Posterior cingulate gyrus (tissue), 11 donors: ENCODE measurements at places on chromosomes 6 and 20.

GRCh38 chr6:167710363-167710920 is 116.3 kb upstream of the AFDN start:
- no peak for DNase-seq

DNA sequence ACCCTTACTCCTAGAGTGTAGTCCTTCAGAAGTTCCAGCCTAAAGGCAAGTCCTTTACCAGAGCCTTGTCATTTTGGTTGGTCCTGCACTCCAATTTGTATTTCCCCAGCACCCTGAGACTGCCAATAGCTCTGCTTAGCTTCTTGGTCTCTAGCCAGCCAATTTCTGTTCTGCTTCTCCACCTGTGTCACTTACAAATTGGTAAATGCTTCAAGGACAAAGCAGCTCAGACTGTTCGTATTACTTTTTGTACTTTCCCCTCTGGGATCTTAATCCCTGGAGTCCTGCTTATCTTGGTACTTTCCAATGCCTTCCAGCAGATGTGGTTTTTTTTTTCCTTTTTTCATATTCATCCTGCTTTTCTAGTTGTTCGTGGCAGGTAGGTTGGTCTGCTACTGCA is 25.7 kb downstream of the PIGU start:
- DNase-seq = no peak

DNA sequence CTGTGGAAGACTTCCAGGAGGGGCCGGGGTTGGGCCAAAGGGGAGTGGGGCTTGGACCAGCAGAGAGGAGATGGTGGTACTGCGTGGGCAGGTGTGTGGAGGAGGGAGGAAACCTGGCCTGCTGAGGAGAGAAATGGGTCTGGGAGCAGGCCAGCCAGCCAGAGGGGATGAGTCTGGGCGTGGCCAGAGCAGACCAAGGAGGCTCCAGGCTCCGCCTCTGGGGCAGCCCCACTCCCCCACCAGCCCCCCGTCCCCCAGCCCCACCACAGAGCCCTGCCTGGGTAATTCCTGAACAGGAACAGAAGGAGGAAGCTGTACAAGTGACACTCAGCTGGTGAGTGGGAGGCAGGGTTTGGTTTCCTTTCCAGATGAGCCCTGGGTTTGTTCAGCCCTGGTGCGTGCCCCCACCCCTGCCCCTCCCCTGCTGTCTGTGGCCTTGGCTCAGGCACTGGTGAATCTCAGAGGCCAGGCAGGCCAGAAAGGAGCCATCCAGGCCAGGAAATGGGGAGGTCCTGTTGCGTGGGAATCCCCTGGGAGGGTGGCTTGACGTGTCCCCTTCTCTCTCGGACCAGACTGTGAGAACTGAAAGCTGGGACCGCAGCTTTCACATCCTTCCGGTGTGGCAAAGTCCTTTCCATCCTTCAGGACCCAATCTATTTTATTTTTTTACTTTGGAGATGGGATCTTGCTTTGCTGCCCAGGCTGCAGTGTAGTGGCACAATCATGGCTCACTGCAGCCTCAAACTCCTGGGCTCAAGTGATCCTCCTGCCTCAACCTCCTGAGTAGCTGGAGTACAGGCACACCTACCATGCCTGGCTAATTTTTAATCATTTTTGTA is 9.4 kb upstream of the SRC start:
- no peak for DNase-seq

DNA sequence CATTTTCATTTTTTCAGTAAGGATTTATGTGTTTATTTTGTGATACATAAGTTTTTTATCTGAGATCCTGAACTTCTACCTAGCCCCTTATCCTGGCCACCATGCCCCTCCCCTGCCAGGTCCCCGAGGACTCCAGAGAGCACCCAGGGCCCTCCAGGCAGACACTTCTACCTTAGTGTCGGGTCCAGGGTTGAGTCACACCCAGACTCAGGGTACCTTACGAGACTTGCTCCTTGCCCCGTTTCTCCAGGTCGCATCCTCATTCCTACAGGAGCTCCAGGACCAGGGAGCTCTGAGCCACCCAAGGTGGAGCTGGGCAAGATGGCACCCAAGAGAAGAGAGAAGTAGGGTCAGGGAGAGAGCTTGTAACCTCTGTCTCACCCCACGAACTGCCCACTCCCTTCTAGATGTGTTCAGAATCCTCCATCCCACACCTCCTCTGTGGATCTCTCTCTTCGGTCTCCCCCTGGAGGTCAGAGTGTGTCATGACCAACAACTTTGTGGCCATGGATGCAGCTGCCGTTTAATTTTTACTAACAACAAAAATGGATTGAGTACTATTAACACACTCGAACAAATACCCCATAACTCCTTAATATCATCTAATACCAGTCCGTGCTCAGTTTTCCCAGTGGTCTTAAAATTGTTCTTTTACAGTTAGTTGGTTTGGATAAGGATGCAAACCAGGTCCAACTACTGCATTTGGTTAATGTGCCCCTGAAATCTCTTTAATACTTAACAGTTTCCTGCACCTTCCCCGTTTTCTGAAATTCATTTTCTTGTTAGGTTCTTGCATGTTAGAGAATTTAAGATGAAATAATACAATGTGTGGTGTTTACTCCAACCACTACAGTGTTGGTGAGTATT is 130.6 kb upstream of the INSM1 start:
- DNase-seq = no peak

- peak; percentile 77 for DNase-seq
These were observed 85.7 kb downstream of the NFATC2 start for GRCh38 chr20:51456511-51457509.

- DNase-seq = no peak
These were observed 110.3 kb upstream of the SNX9 start for GRCh38 chr6:157712585-157713295.

GRCh38 chr6:113411011-113411410 is 446.1 kb upstream of the MARCKS start:
- no peak for DNase-seq
